ENCODE measurements at places on chromosomes 6 and 20. TPM values are rescaled to one million over a fixed set of nuclear protein-coding genes. Genes with fewer than 3 reads are reported as not detected.

DNA sequence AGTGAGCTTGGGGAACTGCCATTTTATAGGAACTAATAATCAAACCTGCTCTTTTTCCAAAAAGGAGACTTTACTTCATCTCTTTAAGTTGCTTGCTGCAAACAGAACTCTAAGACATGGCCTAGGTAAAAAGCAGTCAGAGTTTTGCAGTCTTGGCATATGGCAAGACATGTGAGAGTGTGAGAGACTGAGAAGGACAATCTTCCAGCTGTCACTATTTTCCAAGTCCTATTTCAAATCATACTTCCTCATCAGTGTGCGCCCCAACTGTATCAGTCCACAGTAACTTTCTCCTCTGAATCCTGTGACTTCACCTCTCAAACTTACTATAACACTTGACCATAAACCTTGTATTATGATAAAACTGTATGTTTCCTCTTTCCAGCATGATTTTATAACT lies 10.4 kb downstream of the CALHM6 start:
- DNase-seq: no peak

GRCh38 chr6:26241033-26241895 lies 123.7 kb upstream of the BTN3A2 start:
- peak; percentile 54 for DNase-seq

GRCh38 chr6:3981917-3982316 lies 97.0 kb downstream of the FAM217A start:
- no peak for DNase-seq

- no peak for DNase-seq
These were observed 394.5 kb downstream of the CDC5L start for GRCh38 chr6:44781912-44782597.

GRCh38 chr6:18380158-18380836 lies 6.9 kb upstream of the RNF144B start:
- no peak for DNase-seq

DNA sequence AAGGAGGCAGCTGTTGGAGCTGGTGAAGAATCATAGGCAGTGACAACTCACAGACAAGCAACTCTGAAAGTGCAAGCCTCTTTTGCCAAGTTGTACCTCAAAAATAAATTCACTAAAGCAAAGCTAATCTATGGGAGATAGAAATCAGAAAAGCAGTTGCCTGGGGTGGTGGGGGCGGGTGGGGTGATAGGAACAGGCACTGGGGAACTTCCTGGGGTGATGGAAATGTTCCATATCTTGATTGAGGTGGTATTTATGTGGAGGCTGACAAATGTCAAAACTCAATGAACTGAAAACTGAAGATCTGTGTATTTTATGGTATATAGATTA lies 52.4 kb downstream of the ATP9A start:
- DNase-seq: no peak

DNA sequence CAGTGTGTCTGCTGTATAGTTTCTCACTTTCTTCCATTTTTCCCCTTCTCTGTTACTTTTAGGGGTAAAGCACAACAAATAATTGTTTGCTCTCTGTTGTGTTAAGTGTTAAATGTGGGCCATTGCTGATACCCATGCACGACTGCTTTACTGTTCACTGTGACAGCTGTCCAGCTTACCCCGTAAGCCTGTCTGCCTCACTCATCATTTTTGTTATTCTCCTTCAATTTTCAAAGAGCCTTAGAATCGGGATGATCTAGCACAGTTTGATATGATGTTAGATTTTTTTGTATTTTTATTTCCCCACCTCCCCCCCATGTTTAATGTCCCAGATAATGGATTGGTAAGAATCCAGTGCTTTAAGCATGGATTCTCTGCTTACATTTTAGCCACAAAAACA lies 41.2 kb upstream of the MLIP start:
- DNase-seq: no peak

The WFDC10B gene
- total RNA-seq: not detected

The RBPJL gene
- not detected for total RNA-seq

The TREML4 gene
- total RNA-seq: not detected

The C4B gene
- total RNA-seq: 3.5 TPM

The PHIP gene
- 48.0 TPM for total RNA-seq

The TRIM31 gene
- not detected for total RNA-seq

The METTL24 gene
- 1.3 TPM for total RNA-seq

Data from endodermal cell (in vitro differentiated cells).